Glomerular endothelial cell (primary cell): ENCODE measurements at places on chromosomes 2 and 18. TPM values are rescaled to one million over a fixed set of nuclear protein-coding genes. Genes with fewer than 3 reads are reported as not detected.

GRCh38 chr18:48022531-48023329 lies 92.3 kb upstream of the SMAD2 start:
- no peak for DNase-seq

DNA sequence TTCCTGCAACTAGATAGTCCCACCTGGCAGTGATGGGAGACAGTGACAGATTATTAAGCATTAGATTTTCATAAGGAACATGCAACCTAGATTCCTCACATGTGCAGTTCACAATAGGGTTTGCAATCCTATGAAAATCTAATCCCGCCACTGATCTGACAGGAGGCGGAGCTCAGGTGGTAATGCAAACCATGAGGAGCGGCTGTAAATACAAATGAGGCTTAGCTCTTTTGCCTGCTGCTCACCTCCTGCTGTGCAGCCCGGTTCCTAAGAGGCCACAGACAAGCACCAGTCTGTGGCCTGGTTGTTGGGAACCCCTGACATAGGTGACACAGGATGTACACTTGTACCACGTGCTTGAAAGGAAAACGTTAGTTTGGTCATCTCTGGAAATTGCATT lies 41.6 kb downstream of the CDH19 start:
- no peak for DNase-seq

- DNase-seq = no peak
These were observed 269.3 kb upstream of the ID2 start for GRCh38 chr2:8412586-8412985.

Gene FEV
- total RNA-seq = not detected in 2 replicates

Gene ALLC
- total RNA-seq = not detected in 2 replicates

GRCh38 chr2:119960821-119961220 lies 52.1 kb upstream of the EPB41L5 start:
- DNase-seq = no peak

DNA sequence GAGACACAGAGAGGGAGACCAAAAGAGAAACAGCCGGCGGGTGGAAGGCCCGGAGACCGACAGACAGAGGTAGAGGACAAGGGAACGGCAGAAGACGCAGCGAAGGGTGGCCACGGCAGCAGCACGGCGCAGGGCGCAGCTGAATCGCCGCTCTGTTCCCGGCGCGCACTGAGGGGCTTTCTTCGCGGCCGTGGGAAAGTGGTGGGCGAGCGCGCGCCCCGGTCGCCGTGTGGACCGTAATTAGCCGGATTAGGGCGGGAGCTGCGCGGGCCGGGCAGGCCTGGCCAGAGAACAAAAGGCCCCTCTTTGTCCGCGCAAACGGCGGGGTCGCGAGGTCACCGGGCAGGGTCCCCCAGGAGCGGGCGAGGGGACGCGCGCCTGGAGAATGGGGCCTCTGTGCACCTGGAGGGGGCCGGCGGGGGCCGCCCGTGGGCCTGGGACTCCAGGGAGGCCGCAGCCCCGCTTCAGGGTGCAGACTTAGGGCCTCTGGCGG lies 158.3 kb downstream of the ZFP36L2 start:
- DNase-seq = no peak
